ENCODE measurements at places on chromosomes 16 and 17. TPM values are rescaled to one million over a fixed set of nuclear protein-coding genes. Genes with fewer than 3 reads are reported as not detected.

Gene AATF
- total RNA-seq = 25.3 TPM

Gene PYCARD
- 23.4 TPM for total RNA-seq

Gene IRX6
- 4.0 TPM for total RNA-seq

Gene FAM171A2
- 24.0 TPM for total RNA-seq
